Activated T-helper 2 cell treated with anti-CD3 and anti-CD28 coated beads, Interferon-gamma antibody, Interleukin-2, Interleukin-4, amounts not matched to agents 10 μg/mL and 5 μg/mL and 100 μg/mL, durations not matched to agents 14 hours and 24 hours and 36 hours (primary cell): ENCODE measurements at places on chromosomes 4 and X. TPM values are rescaled to one million over a fixed set of nuclear protein-coding genes. Genes with fewer than 3 reads are reported as not detected.

DNA sequence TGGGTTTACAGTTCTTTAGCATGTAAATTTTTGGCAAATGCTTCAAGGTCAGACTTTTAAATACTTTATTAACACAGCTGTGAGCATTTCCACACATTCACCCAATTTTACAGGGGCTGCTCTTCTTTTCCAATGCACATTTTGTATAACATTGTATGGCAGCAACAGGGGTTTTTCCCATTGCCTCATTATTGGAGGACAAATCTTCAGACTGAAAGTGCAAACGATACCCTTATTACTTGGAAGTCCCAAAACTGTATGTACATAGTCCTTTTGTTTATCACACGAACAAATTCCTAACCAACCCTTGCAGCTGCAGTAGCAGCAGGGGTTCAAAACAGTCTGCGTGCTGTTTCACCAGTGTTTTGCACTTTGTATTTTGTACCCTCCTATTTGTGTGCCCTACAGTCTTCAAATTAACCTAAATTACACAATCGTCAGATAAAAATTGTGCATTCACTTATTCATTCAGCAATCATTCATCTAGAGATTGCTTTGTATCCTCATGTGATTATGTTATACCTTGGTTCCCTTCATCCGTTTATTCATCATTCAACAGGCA lies 330.7 kb upstream of the RASGEF1B start:
- H3K36me3 ChIP-seq: no peaks in the 10 kb centered on the region
- H3K27me3 ChIP-seq: peaks cover 2% of the 10 kb centered on the region
- no peak overlapping the region for H3K4me3 ChIP-seq
- no peak for DNase-seq
- no peaks in the 10 kb centered on the region for H3K4me1 ChIP-seq

H2BW2 gene
- not detected in 2 replicates for total RNA-seq

NLGN4X gene
- 0.09 and 0.18 TPM in 2 replicates for total RNA-seq

DDIT4L gene
- total RNA-seq: 3.3 TPM in 2 replicates

DNA sequence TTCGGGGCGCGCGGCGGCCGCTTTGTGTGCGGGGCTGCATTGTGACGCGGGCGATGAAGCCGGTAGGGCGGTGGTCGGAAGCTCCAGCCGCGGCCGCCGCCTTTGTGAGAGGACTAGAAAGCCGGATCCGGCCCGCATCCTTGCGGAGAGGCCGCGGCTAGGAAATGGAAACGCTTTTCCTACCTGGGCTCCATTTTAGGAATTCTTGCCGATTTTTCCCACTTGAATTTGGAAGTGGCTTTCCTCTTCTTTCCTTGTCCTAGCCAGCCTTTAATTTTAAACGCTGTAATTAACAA lies 708 bp downstream of the TMSB4X start:
- H3K4me1 ChIP-seq: peaks cover 30% of the 10 kb centered on the region
- peaks cover 50% of the 10 kb centered on the region for H3K36me3 ChIP-seq
- H3K27ac ChIP-seq: peak overlapping the region; percentile 95
- no peak for DNase-seq

DNA sequence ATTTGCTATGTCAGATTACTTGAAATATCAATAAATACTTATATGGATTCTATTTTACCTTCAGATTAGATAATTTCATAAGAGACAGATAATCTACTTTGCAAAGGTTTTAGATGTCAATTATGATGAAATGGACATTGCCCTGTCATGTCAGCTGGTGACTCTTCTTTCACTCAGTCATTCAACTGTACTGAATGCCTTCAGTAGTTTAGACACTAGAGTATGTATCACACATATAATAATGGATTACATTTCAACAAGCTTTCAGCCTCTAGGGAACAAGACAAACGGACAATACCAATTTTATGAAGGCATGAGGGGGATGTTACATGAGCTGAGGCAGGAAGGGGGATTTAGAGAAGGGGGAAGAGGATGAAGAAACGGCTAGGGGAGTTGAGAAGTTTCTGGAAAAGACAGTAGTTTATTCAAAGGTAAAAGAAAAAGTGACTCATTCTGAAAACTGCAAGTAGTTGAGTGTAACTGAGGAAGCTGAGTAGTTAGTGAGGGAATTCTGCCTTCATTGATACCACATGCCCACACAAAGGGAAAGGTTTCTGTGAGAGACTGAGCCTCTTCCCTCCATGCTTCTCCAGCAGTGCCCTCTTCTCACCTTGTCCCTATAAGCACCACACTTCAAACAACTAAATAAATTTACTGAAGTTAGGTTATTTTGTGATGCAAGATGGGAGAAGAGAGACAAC lies 25.7 kb downstream of the SLC9B2 start:
- H3K27ac ChIP-seq: peak overlapping the region; percentile 54
- H3K27me3 ChIP-seq: no peaks in the 10 kb centered on the region
- H3K4me3 ChIP-seq: no peak overlapping the region
- H3K4me1 ChIP-seq: peaks cover 21% of the 10 kb centered on the region
- H3K36me3 ChIP-seq: peaks cover 45% of the 10 kb centered on the region

DNA sequence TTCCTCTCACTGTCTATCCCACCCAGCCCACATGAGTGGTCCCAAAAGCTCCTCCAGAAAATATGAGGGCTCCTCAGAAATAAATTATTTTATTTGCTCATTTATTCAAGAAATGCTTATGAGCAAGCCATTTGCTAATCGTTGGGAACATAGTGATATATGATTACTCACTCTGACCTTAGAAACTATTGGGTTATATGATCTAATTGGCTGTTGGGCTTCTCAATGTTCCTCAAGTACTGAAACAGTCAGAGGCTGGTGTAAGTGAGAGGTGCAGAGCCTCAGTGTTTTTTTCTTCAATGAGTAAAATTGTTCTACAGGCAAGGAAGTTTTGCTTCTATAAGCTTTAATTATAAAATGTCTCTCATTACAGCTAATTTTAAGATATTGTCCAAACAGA lies 893.8 kb upstream of the INTU start:
- H3K36me3 ChIP-seq: no peaks in the 10 kb centered on the region
- no peak overlapping the region for H3K4me3 ChIP-seq
- H3K27me3 ChIP-seq: no peaks in the 10 kb centered on the region
- no peak for DNase-seq

GRCh38 chrX:125681058-125681457 lies 361.4 kb downstream of the TEX13C start:
- no peaks in the 10 kb centered on the region for H3K4me1 ChIP-seq
- no peak for DNase-seq
- no peaks in the 10 kb centered on the region for H3K36me3 ChIP-seq
- H3K4me3 ChIP-seq: no peak overlapping the region
- H3K27ac ChIP-seq: no peak overlapping the region

DNA sequence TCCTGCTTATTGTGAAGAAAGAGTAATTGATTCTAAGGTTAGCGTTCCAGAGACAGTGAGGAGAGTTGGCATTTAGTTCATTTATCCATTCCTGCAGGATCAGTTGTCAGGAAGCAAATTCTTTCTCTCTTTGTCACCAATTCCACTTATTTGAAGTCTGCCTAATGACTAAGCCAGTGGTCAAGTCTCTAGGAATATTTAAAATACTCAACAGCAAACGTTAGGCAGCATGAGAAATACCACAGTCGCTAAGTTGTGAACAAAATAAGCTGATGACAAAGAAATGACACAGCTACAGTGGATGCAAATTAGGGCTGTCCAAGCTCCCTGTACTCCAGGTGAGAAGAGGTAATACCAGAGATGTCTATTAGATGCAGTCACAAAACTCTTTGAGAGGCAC lies 6.6 kb upstream of the MAGEB17 start:
- no peak overlapping the region for H3K27ac ChIP-seq
- peaks cover 3% of the 10 kb centered on the region for H3K27me3 ChIP-seq
- no peak for DNase-seq
- no peaks in the 10 kb centered on the region for H3K4me1 ChIP-seq
- no peak overlapping the region for H3K4me3 ChIP-seq
- H3K36me3 ChIP-seq: no peaks in the 10 kb centered on the region
